ENCODE measurements at places on chromosomes 11 and 22.

- DNase-seq, result no peak
Observed at GRCh38 chr11:128921793-128922192, 20.9 kb downstream of the TP53AIP1 start.

- no peak for DNase-seq
Observed at GRCh38 chr11:91404344-91404743, 820.3 kb upstream of the FAT3 start.

GRCh38 chr11:119056421-119056999, 495 bp downstream of the HYOU1 start:
- no peak for DNase-seq

GRCh38 chr11:20474176-20474881, 86.8 kb downstream of the PRMT3 start:
- no peak for DNase-seq

DNA sequence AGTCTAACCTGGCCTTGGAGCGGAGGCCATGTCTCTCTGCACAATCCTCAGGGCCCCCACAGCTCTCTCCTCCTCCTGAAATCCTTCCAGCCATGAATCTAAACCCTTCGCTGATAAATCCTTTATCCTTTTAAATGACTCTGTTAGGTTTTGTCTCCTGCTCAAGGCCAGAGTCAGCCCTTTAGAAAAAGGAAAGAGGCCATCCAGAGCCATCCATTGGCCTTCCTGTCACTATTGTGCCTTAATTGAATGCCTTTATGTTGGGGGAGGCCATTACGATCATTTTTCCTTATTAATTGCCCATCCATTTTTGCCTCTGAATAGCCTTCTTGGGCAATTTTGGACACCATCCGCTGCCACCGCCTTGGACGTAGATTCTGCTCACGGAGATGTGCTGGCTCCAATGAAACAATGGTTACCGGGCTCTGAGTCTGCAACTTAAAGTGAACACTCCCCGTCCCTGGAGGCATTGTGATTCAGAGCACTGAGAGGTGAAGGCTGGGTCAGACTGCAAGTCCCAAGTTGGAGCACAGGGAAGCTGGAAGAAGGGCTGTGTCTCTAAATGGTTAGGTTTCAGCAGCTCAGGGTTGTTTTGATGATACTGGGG, 213.0 kb upstream of the E2F8 start:
- DNase-seq, result no peak

- no peak for DNase-seq
Observed at GRCh38 chr11:87967459-87967858, 207.8 kb downstream of the RAB38 start.

GRCh38 chr11:78714539-78714938, 139.9 kb upstream of the NARS2 start:
- DNase-seq, result no peak

GRCh38 chr11:13160346-13160745, 117.2 kb upstream of the BMAL1 start:
- peak; percentile 4 for DNase-seq

DNA sequence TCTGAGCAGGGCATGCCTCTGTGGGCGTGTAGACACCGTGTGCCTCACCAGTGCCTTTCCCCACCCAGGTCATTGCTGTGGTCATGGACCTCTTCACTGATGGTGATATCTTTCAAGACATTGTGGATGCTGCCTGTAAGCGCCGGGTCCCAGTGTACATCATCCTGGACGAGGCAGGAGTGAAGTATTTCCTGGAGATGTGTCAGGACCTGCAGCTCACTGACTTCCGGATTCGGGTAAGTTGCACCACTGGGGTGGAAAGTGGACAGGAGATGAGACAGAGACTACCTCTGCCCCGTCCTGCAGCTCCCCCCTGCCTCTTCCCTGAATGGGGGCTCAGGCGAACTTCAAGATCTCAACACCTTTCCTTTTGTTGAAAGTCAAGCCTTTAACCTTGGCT, 24.3 kb downstream of the FAM83F start:
- DNase-seq, result no peak

GRCh38 chr11:87007963-87008362, 29.8 kb upstream of the TMEM135 start:
- DNase-seq, result no peak

DNA sequence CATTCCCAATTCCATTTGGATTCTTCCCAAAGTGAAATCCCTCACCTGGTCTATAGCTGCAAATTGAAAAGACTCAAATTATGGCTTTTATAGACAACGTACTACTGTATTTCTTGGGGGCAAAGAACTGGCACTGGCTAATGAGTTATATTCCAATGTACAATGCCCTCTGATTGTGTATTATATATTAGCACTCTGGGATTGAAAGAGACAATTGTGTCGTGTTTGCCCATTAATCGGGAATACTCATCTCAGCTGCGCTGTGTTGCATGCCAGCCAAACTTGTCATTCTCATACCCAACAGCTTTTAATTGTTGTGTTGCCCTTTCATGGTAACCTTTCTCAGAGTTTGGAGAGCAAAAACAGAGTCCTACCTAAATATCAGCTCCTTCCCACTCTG, 55.0 kb upstream of the ZBTB44 start:
- DNase-seq, result peak; percentile 30

- DNase-seq, result no peak
Observed at GRCh38 chr22:22974795-22975580, 87.4 kb downstream of the IGLL5 start.

- DNase-seq, result no peak
Observed at GRCh38 chr11:44988111-44988510, 37.4 kb upstream of the TP53I11 start.

DNA sequence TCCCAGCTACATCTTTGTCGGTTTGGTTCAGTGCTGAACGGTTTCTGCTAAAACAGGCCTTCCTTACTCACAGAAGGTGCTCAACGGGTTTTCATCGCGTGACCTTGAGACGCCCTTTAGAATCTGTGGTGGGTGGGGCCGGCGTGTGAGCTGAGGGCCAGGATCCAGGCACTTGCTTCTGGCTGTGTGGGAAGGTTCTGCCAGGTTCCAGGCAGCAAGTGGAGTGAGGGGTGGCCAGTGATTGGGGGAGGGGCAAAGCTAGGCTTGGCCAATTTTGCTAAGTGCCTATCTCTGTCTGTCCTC, 35.2 kb downstream of the KCNJ4 start:
- DNase-seq, result no peak

- DNase-seq, result no peak
Observed at GRCh38 chr22:38051900-38052862, 5.0 kb upstream of the PICK1 start.

DNA sequence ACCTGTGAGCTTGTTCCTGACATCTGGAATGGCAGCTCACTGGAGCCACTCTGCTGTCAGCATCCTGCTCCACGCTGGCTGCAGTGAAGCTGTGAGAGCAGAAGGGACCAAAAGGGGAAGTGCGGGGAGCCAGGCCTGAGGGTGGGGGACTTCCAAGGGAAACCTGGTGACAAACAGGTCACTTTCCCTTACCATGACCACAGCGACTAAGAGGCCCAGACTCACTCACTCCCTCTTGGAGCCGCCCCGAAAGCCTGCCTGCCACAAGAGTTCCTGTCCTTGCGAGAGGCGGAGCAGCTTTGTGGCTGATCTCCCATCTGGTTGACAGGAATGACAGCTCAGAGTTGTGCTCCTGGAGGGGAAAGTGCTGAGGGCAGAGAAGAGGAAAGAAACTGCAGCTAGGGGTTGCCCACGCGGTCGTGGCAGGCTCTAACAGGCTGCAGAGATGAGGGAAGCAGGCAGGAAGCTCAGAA, 183.8 kb upstream of the NTM start:
- no peak for DNase-seq

- no peak for DNase-seq
Observed at GRCh38 chr11:128207861-128208321, 379.5 kb downstream of the ETS1 start.

DNA sequence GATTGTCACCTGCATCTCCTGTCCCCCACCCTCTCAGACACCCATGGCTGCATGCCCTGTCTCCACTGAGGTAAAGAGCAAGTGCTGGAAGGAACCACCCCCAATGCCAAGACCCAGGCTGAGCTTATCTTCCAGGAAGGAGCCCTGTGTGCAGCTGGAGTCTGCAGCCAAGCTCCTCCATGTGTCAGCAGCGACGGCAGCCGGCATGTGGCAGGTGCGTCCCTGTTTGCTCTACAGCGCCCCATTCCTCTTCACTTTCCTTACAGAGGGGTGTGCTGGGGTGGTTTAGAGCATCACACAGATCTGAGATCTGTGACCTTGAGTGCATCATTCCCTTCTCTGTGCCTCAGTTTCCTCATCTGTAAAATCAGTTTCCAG, 7.7 kb upstream of the MN1 start:
- no peak for DNase-seq

GRCh38 chr11:105399511-105399910, 210.4 kb upstream of the GRIA4 start:
- no peak for DNase-seq

GRCh38 chr22:44025171-44026065, 1.3 kb downstream of the PARVB start:
- no peak for DNase-seq
